CD4-positive, CD25-positive, alpha-beta regulatory T cell (primary cell): ENCODE measurements at places on chromosomes 13 and 19. TPM values are rescaled to one million over a fixed set of nuclear protein-coding genes. Genes with fewer than 3 reads are reported as not detected.
A peak's percentile ranks its signal among the peaks of the same experiment; 100 is the strongest.

DNA sequence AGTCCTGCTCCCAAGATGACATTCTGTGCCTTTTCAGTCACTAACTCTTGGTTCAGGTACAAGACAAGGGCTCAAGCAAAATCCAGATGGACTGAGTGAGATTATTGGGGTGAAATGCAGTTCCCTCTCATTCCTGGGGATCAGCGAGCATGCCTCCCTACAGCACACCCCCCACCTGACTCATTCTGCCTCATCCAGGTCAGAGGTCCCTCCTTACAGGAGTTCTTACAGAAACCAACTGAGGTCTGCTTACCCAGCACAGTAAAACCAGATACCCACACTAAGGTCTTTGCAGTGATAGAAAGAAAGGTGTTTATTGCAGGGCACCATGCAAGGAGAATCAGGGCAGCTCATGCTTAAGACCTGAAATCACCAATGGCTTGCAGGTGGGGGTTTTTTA is 21.6 kb upstream of the MRI1 start:
- no peak for DNase-seq

DNA sequence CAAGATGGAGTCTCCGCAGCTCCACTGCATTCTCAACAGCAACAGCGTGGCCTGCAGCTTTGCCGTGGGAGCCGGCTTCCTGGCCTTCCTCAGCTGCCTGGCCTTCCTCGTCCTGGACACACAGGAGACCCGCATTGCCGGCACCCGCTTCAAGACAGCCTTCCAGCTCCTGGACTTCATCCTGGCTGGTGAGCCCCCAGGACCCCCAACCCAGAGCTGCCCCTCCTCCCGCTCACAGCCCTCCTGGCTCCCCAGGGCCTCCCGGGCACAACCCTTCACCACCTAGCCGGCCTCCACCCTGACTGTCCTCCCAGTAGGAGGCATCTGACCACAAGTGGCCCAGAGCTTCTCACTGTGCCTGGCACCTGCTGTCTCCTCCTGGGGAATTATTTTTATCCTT is 9.4 kb downstream of the SYNGR4 start:
- no peak for DNase-seq

DNA sequence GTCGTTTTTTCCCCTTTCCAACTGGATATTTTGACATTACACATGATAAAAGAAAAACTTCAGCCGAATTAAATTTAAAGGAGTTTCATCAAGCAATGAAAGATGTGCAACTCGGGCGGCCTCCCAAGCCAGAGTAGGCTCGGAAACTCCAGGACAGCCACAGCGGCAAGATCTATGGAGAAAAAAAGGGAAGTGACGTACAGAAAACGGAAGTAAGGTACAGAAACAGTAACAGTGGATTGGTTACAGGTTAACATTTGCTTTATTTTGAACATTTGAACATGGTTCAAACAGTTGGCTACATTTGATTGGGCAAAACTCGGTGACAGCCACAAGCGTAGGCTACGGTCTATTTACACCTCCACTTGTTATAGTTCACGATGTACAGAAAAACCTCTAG is 30.5 kb upstream of the FAM124A start:
- DNase-seq: no peak

GRCh38 chr13:93268327-93269028 is 41.9 kb downstream of the GPC6 start:
- no peak for DNase-seq

DNA sequence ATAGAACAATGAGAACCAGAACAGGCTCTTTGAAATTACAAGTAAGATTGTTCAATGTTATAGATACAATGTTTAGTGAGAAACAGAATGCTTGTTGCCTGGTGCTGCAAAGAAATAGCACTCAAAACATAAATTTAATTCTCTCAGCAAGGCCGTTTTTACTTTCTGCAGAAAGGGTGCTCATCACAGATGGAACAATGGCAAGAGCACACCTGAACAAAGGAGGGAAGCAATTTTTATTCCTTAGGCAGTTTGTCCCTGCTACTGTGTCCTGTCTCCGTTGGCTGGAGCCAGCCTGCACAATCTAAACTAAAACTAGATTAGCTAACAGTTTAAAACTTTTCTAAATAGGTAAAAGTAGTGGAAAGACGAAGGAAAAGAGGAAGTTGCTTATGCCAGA is 10.4 kb upstream of the ZNF8 start:
- no peak for DNase-seq

DNA sequence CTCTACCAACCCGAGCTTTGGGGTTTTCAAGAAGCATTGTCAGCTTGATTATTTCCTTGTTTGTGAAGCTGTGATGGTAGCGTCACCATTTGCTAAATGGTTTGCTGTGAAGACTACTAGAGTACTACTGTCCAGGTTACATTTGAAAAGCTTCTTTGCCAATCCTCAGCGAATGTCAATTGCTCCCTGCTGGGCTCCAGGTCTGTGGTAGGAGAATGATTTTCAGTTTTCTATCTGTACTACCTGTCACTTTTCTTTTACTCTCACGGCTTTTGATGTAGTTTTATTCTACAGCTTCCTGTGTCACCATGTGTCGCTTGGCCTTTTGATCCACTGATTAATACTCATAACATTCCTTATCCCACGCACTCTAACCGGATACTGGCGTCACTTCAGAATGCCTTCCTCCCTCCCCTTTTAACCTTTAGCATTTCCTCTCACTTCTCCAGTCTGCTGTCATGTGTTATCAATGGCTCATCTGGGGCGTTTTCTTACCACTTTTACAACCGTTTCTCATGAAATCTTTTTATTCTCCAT is 7.5 kb upstream of the GPR183 start:
- peak; percentile 75 for DNase-seq

DNA sequence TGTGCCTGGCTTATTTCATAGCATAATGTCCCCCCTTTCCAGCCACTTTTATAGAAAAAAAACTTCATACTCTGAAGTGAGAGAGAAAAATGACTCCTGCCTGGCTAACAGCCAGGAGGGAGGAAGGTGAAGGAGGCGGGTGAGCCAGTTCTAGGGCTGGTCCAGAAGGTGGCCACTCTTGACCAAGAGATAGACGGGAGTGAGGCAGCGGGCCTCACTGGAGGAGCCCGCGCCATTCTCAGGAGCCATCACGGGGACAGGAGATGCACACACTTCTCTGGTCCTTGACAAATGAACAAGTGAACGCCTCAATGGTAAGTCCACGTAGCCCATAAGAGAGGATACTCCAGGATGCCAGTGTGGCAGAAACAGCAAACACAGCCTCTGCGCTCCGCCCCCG is 231.4 kb downstream of the UQCRFS1 start:
- DNase-seq: no peak

DNA sequence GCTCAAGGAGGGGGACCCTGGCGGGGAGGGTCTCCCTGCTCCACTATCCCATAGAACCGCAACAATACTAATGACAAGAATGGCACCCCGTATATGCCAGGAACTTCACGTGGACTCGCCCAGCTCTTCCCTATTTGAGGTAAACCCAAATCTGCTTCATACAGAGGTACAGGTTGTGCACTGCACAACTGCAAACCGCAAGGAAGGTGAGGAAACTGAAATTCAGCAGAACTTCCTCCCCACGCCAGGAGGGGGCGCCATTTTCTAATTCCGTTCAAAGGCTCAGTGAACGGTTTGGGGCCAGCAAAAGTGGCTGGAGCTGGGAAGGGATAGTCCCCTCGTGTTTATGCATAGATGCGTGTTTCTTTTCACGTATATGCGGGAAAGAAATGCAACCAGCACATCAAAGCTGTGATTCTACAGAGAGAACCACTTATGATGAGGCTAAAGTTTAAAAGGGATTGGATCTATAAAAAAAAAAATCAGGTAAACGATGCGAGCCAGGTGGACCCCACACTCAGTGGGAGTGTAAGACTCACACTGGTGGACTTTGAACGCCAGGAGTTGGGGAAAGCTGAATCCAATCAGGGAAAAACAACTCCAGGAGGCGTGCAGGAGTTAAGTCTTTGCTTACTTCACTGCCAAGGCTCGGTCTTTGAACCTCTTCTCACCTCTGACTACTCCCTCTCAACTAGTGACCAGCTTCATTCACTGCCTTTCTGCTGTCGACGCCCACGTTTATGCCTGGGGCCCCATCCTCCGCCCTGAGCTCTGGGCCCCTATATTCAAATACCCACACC is 20.3 kb downstream of the C19orf81 start:
- DNase-seq: peak; percentile 12

- peak; percentile 98 for DNase-seq
Measured at GRCh38 chr19:38930776-38931520, at the start of gene MRPS12. MRPS12 (plus strand) TSS chr19:38930944; CDS start chr19:38931295, 351 bp downstream.

DNA sequence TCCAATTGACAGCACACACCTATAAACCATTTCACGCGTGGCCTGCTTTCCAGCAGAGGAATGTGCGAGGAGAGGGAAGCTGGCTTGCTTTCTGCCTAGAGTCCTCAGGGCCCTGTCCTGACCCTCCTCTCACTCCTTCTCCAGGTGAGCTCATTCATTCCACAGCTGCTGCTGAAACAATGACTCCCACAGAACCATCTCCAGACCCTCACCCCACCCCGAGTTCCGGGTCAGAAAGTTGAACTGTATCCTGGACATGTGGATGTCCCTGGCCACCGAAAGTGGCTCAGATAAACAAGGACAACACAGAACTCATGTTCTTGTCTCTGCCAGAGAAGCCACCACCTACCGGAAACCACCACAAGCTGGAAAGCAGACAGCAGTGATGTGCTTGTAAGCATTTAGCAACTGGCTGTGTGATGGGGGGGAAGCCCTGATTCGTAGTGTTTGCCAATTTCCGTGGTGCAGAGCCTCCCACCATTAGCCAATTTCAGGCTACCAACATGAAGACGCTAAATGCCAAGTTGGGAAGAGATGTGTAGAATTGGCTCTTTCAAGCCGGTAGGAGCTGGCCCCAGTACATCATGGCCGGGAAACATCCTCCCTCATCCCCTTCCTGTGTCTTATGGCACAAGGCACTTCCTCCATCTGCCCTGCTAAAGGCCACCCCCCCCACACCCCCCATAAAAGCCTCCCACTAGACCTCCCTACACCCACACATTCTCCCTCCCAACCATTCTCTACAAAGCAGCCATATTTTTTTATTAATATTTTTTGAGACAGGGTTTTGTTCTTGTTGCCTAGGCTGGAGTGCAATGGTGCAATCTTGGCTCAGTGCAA is 5.0 kb downstream of the SYCE2 start:
- peak; percentile 81 for DNase-seq

DNA sequence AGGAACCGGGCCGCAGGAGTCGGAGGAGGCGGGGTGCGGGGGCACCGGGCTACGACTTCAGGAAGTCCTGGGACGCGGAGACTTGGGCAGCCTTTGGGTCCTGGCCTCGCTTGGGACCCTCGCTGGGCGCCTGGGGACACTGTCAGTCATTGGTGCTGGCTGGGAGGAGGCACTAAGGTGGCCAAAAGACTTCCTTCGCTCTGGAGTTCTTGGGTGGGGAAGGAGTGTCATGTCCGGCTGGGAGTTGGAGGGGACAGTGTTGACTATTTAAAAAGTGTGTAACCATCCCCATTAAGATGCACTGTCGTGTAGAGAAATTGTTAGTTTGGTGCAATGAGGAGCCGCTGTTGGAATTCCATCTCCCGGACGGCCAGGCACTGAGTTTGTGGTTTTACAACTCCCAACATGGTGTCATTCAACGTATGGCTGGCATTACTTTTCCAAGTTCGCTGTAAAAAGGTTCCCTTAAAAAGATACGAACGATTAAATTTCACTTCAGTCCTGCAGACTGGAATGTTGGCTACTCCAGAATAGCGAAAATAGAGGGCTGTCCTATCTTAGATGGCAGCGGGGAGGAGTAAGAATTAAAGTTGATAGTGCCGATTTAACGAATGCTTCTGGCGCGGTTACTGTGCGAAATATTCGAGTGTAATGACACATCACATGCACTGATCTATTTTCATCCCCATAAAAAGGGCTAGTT is 776 bp downstream of the DNAJC3 start:
- peak; percentile 33 for DNase-seq

DNA sequence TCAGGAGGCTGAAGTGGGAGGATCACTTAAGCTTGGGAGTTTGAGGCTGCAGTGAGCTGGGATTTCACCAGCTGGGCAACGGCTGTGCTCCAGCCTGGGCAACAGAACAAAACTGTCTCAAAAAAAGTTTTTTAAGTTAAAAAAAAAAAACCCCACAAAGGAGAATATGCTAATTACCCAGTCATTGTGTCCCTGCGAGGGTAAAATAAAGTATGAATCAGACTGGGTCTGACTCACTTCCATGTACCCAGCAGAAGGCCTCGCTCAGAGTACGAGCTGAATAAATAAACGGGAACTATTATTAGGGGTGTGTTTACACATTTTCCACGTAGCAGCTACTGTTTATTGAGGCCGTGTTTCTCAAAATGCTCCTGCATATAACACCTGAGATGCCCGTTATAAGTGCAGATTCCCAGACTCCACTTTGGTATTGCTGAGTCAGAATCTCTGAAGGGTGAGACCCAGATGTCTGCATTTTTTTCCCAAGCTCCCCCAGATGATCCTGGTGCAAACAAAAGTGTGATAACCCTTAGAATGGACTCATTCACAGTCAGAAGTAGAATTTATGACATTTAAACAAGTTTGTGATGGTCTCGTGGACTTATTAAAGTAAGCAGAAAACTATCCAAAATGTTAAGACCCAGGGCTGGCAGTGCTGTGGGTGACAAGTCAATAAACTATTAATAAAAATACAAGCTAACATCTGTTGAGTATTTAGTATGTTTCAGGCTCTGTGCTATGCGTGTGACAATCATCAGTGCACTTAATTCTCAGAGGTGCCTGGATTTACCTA is 28.2 kb downstream of the KCNC3 start:
- DNase-seq: no peak

DNA sequence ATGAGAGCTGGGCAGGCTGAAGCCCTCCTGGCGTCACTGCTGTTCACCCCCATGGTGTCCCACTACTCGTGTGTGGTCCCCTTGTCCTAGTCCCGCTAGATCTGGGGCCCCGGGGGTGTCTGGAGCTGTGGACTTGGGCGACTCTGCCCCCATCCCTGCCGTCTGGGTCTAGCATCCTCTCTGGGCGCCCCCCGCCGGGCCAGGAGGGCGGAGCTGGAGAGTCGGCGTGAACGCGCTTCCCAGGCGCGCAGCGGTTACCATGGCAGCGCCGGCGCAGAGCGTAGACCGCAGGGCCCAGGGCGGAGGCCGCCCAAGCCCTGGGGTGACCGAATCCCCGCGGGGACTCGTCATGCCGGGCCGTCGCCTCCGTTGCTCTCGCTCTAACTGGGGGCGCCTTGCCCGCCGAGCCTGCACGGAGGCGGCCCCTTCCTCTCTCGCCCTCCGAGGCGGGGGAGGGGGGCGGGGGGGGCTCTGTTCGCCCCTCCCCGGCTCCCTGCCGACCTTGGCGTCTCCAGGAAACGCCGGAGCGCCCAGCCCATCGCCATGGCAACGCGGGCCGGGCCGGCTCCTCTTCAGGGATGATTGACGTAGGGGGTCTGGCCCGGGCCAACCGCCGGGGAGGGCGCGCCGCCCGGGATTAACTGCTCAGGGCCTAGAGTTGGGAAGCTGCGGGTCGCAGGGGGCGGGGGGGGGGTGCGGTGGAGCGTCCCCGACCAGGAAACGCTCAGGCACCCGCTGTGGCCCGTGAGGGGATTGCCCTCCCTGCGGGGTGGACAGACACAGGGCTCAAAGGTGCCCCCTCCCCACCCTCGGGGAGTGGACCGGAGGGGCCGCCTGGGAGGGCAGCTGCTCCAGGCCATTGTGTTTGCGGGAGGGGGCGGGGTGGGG is 8.9 kb downstream of the ISYNA1 start:
- peak; percentile 84 for DNase-seq

MBD3L2 gene
- not detected for polyA plus RNA-seq

HSPBP1 gene
- polyA plus RNA-seq: 36.2 TPM

ADAMTSL5 gene
- polyA plus RNA-seq: 0.86 TPM

GPC6 gene
- not detected for polyA plus RNA-seq

CD177 gene
- 0.29 TPM for polyA plus RNA-seq

IL11 gene
- polyA plus RNA-seq: not detected
